ENCODE measurements at places on chromosomes 16 and 17.

GRCh38 chr16:2086106-2086742 lies 38.4 kb downstream of the TSC2 start:
- DNase-seq = no peak

GRCh38 chr17:50560185-50560824 lies at the start of gene CACNA1G:
Gene CACNA1G, plus strand, starts transcription at chr17:50560715. Its CDS starts 745 bp downstream, at chr17:50561460.
- peak; percentile 76 for DNase-seq

DNA sequence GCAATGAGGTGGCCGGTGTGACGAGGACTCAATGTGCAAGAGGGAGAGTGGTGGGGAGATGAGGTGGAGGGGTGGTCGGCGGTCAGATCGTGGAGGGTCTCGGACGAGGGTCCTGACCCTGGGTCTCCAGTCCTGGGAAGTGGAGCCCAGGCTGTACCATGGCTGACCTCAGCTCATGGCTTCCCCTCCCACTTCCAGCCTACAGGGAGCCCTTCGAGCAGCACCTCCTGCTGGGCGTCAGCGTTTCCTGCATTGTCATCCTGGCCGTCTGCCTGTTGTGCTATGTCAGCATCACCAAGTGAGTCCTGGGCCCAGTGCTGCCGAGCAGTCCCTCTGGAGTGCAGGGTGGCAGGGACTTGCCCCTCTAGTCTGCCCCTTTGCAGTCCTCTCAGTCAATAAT lies 41.8 kb downstream of the IL4R start:
- no peak for DNase-seq

DNA sequence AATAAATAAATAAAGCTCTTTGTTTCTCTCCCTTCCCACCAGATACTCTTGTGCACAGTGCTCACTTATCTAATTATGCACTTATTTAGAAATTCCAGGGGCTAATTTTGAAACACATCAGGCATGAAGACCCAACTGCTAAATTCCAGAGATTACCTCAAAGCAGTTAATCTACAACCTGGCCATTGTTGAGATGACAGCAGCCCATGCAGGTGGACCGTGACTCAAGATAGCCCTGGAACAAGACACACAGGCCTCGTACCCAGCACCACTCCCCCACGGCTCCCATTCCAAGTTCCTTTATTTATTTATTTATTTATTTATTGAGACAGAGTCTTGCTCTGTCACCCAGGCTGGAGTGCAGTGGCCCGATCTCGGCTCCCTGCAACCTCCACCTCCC lies 60.1 kb upstream of the NPEPPS start:
- DNase-seq = no peak

DNA sequence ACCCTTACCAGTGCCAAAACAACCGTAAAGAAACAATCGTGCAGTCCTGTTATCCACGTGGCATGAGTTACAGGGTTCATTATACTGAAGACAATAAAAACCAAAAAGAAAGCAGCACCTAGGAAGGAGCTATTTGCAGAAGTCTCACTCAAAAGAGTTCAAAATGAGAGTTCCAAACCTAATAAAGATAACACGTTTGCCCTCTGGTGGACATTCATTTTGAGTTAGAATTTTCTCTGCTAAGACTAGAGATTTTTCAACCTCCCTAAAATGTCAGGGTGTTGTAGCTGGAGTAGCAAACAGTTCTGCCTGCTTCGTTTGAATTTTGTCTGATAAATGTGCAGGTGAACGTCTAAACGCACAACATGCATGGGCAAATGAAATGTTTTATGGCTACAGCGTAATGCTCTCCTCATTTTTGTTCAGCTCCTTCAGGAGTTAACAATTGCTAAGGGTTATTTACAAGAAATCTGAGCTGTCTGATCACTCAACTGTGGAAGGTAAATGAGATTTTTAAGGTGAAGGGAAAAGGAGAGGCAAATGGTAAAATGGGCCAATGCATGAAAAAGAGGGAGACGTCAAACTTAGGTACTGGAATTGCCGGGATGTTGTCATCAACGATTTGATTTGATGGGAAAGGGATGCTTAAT lies 1067.9 kb upstream of the EEF2KMT start:
- DNase-seq = no peak

DNA sequence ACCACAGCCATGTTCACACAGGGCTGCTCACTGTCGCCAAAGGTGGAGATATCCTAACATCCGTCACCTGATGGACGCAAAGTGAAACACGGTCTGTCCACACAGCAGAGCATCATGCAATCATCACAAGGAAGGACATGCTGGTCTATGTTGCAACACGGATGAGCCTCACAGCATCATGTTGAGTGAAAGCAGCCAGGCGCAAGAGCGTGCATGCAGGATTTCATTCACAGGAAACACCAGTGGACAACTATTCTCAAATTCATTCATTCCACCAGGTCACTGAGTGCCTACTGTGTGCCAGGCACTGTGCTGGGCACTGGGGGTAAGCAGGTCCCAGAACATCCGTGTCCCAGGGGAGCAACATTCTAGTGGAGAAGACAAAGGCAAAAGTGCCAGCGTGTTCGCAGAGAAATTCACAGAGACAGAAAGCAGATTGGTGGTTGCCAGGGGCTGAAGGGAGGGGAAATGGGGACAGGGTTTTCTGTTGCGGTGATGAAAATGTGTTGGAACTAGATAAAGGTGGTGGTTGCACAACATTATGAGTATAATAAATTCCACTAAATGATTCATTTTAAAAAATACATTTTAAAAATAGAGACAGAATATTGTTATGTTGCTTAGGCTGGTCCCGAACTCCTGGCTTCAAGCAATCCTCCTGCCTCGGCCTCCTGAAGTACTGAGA lies 22.7 kb upstream of the KCNJ12 start:
- DNase-seq = no peak

GRCh38 chr17:66706851-66707450 lies 128.0 kb upstream of the CACNG5 start:
- no peak for DNase-seq

DNA sequence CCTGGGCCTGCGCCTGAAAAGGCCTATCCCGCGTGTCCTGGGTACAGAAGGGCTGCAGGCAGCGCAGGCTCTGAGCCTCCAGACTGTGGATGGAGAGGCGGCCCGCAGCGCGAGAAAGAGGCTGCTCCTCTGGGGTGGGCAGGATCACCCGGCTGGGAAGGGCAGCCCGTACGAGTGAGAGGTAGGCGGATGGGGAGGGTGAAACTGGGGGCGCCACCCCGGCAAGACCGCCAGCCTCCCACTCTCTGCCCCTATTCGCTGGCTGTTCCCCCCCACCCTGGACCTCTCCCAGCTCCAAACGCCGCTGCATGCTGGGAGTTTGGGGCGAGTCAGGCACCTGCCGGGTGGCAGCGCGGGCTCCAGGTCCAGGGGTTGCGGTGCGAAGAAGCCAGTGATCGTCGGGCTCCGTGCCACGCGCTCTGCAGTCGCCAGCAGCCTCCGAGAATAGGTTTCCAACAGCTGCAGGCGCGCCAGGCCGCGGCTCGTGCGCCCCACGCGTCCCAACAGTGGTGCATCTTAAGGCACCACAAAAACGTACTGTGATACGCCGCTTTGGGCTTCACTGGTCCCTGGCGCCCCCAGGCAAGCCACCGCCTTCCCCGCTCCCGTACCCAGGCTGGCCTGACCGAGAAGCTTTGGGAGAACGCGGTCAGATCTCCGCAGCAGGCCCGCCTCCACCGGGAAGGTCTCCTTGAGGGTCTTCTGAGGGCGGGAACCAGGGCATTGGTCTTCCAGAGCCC lies 1.1 kb downstream of the NOXO1 start:
- no peak for DNase-seq

GRCh38 chr16:57409870-57410587 lies 5.5 kb downstream of the CCL17 start:
- no peak for DNase-seq

- DNase-seq = no peak
These were observed 3.5 kb upstream of the UBALD2 start for GRCh38 chr17:76261421-76262215.

DNA sequence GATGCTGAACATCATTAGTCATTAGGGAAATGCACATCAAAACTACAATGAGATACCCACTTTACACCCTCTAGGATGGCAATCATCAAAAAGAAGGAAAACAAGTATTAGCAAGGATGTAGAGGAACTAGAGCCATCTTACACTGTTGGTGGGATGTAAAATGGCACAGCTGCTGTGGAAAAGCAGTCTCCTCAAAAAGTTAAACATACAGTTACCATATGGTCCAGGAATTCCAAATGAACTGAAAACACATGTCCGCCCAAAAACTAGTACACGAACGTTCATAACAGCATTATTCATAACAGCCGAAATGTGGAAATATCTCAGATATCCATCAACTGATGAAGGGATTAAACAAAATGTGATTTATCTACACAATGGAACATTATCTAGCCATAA lies 7.0 kb downstream of the FBF1 start:
- no peak for DNase-seq

DNA sequence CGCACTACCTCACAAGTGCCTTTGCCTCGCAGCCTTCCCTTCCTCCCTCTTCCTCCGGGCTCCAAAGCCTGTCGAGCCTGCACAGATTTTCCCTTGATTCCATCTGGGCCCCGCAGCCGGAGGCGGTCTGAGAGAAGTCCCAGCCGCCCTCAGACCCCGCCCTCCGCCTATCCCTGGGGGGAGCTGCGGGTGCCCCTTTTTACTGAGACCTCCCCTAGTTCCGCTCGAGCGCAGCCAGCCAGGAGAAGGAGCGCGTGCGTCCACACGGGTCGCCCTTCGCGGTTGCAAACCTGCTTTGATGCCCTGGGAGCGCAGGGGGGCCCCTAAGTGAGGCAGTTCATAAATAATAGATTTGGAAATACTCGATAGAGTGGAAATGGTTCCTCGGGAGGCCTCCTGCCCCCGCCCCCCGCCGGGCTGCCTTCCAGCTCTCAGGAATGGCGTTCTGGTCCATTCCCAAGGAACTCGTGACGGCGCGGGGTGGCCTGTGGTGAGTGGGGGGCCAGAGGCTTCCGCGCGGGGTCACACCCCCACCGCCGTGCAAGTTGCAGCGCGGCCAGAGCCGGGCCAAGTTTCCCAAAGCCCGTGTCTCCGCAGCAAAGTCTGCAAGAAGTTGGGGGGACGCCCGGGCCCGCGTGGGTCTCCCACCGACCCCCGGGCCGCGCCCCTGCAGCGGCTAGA lies 610 bp downstream of the C16orf74 start:
- no peak for DNase-seq

GRCh38 chr16:3175157-3176093 lies 12.6 kb upstream of the OR1F1 start:
- no peak for DNase-seq

DNA sequence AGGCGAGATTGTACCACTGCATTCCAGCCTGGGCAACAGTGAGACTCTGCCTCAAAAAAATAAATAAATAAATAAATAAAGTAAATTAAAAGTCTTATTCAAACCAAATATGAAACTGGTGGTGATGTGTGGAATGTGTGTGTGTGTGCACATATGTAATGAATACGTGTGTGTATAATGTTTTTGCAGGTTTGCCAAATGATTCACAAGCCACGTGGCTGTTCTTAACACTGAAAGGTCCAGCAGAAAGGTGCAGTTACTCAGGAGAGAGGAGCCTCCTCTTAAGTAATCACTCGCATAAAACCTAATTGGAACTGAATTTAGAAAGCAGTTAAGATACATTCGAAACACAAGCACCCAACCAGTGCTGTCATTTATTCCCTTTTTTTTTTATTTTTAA lies 22.9 kb downstream of the GDE1 start:
- DNase-seq = no peak

- no peak for DNase-seq
These were observed 35.9 kb upstream of the NUDT7 start for GRCh38 chr16:77686385-77686784.

- DNase-seq = no peak
These were observed 566.4 kb upstream of the CDH11 start for GRCh38 chr16:65688301-65688700.

- DNase-seq = no peak
These were observed 77.8 kb downstream of the WWOX start for GRCh38 chr16:78177218-78177617.

GRCh38 chr17:72165192-72165866 lies 44.5 kb downstream of the SOX9 start:
- DNase-seq = no peak

- no peak for DNase-seq
These were observed 24.8 kb downstream of the TMC7 start for GRCh38 chr16:19008245-19009169.

DNA sequence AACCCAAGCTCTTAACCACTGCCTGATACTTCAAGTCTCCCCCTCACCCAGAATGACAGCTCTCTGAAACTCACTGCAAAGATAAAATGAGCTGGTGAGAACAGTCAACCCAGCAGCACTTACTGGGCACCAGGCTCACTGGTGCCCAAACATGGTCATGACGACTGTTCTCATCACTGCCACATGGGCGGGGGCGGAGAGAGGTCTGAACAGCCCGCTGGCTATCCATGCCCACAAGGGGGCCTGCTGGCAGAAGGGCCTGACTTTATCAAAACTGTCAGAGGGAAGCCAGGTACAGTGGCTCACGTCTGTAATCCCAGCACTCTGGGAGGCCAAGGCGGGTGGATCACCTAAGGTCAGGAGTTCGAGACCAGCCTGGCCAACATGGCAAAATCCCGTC lies 4.0 kb downstream of the MYBBP1A start:
- DNase-seq = no peak

- DNase-seq = no peak
These were observed 30.5 kb downstream of the SNTB2 start for GRCh38 chr16:69217433-69217832.

DNA sequence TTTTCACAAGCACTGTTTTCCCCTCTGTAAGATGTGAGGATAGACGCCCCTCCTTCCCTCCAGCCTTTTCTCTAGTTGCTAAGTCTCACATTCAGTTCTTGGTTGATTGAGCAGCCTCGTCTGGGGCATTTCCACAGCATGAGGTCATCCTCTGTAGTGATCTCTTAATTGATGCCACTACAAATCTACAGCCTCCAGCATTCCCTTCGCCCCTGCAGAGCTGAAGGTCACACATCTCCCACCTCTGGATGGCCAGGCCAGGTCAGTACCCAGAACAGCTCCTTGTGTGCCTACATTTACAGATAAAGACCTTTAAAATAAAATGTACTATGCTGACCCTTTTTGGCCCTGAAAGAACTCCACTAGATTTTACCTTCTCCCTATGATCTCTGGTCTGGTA lies 32.5 kb upstream of the CDH11 start:
- DNase-seq = no peak

- DNase-seq = no peak
These were observed 369.8 kb downstream of the CPPED1 start for GRCh38 chr16:12433691-12434390.

DNA sequence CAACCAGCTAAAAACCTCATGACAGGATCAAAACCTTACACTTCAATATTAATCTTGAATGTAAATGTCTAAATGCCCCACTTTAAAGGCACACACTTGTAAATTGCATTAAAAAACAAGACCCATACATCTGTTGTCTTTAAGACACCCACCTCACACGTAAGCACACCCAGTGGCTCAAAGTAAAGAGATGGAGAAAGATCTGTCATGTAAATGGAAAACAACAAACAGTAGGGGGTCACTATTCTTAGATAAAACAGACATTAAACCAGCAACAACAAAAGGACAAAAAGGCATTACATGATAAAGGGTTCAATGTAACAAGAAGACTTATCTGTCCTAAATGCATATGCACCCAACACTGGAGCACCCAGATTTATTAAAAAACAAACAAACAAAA lies 35.6 kb downstream of the SDR42E1 start:
- no peak for DNase-seq

Measured in activated gamma-delta T cell (primary cell).